ENCODE measurements at places on chromosomes 12 and 14.

DNA sequence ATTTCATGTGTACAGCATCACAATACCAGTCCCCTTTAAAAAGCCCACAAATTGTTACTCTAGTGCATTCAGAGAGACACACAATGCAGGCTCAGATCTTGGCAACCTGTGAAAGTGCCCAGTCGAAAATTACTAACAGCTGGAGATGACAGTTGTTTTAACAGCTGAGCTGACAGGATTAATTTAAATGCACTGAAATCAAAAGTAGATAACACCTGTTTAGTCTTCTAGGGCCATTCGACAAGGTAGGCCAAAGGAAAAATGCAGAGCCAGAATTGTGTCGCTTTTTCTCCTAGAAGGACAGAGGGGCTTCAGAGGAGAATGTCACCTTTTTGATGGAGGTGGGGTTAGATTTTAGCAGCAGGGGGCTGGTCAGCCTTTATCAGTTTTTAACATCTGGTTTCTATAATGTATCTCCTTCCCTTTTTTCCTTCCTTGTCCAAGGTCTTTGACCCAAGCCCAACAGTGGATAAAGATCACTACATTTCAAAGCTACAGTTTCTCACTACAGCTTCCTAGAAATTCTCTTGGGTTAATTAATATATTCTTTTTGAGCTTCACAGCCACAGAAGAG is 139.1 kb downstream of the SOX5 start:
- DNase-seq = no peak

DNA sequence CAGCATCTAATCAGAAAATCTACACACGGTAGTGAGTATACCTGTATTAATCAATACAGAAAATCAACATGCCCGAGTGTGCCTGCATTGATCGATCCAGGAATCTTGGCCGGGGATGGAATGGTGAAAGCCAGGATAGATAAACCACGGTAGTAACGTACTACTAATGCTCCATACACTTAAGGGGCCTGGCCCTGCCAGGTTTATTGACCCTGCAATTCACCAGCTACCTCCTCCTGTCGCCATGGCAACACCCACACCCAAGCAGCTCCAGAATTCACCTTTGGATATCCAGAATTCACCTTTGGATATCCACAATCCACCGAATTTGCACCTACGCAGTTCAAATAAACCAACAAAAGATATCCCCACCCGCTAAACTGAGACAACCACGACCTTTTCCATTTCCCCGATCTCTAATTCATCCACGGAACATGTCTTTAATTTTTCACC is 14.8 kb upstream of the CALM1 start:
- no peak for DNase-seq

GRCh38 chr12:99444859-99445316 is 202.7 kb upstream of the GARIN6 start:
- no peak for DNase-seq

DNA sequence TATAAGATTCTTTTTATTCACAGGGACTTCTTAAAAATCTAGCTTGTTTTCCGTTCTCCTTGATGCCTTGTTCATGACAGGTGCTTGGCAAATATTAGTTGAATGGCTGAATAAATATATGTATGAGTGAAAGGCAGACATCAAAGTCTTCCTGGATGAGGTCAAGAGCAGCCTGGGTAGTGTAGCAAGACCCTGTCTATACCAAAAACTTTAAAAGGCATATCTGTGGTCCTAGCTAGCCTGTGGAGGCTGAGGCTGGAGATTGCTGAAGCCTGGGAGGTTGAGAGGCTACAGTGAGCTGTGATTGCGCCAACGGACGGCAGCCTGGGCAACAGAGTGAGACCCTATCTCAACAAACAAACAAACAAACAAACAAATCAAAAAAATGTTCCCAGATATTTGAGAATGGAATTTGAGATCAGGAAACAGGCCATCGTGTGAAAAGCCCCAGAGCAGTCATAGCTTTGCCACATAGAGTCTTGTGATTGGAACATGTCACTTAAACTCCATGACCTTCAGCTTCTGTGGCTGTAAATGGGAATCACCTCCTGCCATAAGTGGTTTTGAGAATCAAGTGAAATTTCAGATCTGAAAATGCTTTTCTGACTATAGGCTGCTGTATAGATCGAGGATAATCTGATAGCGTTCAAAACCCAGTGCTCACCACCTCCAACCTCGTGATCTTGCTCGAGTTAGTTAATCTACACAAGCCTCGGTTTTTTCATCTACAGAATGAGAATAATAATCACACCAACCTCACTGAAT is 64.3 kb downstream of the ZFP36L1 start:
- no peak for DNase-seq

- no peak for DNase-seq
Measured at GRCh38 chr14:102231476-102232347, 73.3 kb downstream of the MOK start.
